BJ (cell line): ENCODE measurements at places on chromosomes 5 and 9. TPM values are rescaled to one million over a fixed set of nuclear protein-coding genes. Genes with fewer than 3 reads are reported as not detected.

DNA sequence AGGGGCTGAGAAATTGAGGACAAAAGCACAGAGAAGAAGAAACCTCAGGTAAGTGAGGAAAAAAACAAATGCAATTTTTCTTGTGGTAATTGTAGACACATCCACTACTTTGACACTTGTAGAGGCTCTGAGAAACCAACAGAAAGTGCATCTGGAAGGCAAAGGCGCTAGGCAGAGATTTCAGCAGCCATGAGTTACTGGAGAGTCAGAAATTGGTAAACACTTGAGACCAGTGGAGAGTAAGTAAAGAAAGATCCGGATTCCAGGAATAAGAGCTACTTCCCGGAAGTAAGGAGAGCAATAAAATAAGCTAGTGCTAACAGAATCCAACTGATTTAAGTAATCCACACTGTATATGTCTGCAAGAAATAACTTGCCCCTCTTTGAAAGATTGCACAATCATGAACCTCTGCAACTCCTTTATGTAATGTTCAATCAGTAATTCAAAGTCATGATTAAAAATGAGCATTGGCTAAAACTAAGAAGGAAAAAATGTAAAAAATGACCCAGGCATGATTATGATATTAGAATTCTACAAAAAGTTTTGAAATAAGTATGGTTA, 382.1 kb downstream of the CDH18 start:
- no peak for DNase-seq

- no peak for DNase-seq
Measured at GRCh38 chr5:159242656-159243055, 20.4 kb upstream of the UBLCP1 start.

DNA sequence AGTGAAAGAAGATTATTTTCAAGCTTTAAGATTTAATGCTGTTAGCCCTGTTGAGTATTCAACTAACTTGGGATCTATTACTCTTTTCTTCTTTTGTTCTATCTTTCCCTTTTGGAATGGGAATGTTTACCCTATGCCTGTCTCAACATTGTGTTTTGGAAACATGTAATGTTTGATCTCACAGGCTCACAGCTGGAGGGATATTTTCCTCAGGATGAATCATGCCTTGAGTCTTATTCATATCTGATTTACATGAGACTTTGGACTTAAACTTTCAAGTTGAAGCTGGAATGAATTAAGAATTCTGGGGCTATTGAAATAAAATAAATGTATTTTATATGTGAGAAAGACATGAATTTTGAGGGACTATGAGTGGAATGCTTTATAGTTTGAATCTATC, 607.8 kb upstream of the PTGER4 start:
- no peak for DNase-seq

- no peak for DNase-seq
Measured at GRCh38 chr5:72085319-72085718, 22.0 kb upstream of the MAP1B start.

DNA sequence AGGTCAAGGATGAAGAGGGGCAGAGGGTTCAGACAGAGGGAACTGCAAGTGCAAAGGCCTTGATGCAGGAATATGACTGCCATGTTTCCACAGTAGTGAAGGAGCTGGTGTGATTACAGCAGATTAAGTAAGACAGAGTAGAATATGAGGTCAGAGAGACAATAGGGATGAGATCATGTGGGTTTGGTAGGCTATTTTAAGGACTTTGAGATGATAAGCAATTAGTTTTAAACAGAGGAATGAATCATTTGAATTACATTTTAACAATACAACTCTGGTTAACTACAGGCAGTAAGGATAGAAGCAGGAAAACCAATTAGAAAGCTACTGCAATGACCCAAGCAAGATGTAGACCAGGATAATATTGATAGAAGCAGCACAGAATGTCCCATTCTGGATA, 7.7 kb downstream of the CENPK start:
- no peak for DNase-seq

DNA sequence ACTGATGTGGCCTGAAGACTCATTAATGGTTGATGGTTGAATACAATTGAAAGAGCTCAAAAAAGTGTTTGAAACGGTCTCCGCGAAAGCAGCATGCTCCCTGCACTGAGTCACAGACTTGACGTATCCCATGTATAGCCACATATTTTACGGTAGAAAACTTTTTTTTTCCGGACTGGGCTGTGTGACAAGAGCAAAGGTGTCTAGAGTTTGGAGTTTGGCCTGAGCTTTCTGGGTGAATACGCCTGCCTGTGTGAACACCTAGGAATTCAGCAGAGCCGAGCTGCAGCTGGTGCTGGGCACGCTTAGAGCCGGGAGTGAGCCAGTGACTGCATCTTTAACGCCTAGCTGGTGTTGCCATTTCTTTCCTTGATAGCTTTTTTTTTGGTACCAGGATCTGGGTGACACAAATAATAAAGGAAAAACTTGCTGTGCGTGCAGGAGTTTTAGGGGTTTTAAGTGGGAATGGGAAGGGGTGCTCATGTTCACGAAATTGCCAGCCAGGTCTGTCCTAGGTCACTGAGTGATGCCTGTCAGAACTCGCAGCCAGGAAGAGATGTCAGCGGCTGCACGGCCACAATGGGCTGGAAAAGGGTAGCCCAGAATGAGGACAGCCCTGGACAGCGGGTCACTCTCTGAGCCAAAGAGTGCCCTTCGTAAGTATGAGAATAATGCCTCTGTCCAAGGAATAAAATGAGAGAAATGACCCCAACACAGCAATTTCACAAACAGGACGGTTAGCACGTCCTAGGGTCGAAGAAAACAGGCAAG, 51.7 kb downstream of the PSMB7 start:
- no peak for DNase-seq

- no peak for DNase-seq
Measured at GRCh38 chr9:89432986-89433530, 64.9 kb downstream of the SEMA4D start.

DNA sequence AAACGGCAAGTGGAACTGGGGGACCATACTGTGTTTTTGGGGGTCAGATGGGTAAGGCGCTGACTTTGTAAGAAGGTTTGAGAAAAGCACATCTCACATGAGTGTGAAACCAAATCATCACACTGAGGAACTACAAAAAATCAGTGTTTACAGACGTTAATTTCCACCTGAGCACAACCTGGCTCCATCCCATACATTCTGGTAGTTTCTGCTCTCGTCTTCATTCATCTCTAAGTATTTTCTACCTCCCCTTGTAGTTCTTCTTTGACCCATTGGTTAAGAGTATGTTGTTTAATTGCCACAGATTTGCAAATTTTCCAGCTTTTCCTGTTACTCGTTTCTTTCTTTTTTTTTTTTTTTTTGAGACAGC, 8.9 kb upstream of the DPP7 start:
- DNase-seq = no peak

GRCh38 chr5:148347706-148348105, 12.3 kb downstream of the SPINK9 start:
- DNase-seq = no peak

DNA sequence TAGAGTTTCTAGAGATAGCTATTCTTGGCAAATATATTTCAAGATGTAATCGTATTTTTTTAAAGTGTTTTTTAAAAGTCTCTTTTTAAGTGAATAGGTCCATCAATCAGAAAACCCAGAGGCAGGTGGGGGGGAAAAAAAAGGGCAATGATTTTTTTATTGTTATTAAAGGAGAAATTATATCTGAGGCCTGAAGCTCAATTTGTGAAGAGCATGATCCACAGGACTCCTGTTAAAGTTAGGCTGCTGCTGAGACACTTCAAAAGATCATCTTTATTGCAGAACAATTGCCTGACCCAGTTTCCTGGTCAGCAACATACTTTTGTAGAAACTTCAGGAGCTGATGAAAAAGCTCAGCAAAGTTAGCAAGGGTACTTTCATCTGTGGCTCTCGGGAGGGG, 326.2 kb downstream of the RASEF start:
- DNase-seq = no peak

The TCERG1 gene
- polyA plus RNA-seq = 34.9 and 35.9 TPM in 2 replicates

The PCDHGA1 gene
- 1.8 and 1.9 TPM in 2 replicates for polyA plus RNA-seq

The MSMP gene
- polyA plus RNA-seq = not detected in 2 replicates

The ENDOG gene
- polyA plus RNA-seq = 13.3 and 20.7 TPM in 2 replicates

The SPATA31A3 gene
- not detected in 2 replicates for polyA plus RNA-seq

The EQTN gene
- not detected in 2 replicates for polyA plus RNA-seq

The GFI1B gene
- 0.16 TPM in 1 of 2 replicates, not detected in the other for polyA plus RNA-seq

The TAF1L gene
- 0.01 TPM in 1 of 2 replicates, not detected in the other for polyA plus RNA-seq

The ABLIM3 gene
- 14.0 and 25.7 TPM in 2 replicates for polyA plus RNA-seq
